Calu3 (cell line): ENCODE measurements at places on chromosomes 7 and 10. TPM values are rescaled to one million over a fixed set of nuclear protein-coding genes. Genes with fewer than 3 reads are reported as not detected.

DNA sequence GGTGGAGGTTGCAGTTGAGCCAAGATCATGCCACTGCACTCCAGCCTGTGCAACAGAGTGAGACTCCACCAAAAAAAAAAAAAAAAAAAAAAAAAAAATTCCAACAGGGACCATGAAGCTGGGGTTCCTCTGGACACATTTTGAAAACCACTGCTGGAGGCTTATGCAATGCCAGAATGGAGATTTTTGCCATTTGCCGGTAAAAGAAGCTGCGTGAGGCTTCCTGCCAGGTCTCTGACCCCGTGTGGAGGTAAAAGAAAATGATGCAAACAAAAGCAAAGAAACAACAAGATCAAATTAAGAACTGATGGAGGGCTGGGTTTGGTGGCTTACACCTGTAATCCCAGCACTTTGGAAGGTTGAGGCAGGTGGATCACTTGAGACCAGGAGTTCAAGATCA lies 30.5 kb upstream of the PDZD8 start:
- no peak overlapping the region for H3K4me3 ChIP-seq
- H3K27me3 ChIP-seq = no peaks in the 10 kb centered on the region
- no peaks in the 10 kb centered on the region for H3K36me3 ChIP-seq
- H3K27ac ChIP-seq = no peak overlapping the region

OPN1SW gene
- not detected in 2 replicates for total RNA-seq

DNA sequence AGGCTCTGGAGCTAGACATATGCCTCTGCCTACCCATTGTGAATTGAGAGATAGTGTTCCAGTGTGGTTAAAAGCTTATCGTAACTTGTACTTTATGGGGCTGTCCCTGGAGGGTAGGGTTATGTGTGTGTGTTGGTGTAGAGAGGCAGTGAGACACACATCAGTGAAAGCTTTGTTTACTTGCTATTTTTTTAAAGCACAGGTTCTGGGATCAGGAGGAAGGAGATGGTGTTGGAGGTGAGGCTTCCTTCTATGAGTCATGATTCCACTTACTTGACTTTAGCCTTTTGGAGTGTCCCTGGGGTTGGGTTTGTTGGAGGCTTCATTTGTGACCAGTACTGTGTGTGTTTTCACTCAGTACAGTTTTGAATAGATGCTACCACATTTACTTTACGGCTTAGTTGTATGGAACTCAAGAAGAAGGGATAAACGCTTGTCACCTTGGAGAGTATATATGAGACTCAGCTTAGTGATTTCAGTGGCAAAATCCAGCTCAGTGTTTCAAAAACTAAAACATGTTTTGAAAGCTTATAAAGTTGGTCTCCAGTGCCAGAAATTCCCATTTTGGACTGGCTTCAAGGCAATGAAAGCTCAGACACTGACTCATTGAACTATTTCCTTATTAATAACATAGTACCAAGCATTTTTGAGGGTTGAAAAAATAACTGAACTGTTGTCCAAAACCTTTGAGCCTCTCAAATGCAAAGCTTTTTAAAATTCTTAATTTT lies 106.2 kb downstream of the PLXDC2 start:
- H3K4me3 ChIP-seq = no peak overlapping the region
- H3K27me3 ChIP-seq = no peaks in the 10 kb centered on the region
- no peak overlapping the region for H3K27ac ChIP-seq
- no peaks in the 10 kb centered on the region for H3K4me1 ChIP-seq

DNA sequence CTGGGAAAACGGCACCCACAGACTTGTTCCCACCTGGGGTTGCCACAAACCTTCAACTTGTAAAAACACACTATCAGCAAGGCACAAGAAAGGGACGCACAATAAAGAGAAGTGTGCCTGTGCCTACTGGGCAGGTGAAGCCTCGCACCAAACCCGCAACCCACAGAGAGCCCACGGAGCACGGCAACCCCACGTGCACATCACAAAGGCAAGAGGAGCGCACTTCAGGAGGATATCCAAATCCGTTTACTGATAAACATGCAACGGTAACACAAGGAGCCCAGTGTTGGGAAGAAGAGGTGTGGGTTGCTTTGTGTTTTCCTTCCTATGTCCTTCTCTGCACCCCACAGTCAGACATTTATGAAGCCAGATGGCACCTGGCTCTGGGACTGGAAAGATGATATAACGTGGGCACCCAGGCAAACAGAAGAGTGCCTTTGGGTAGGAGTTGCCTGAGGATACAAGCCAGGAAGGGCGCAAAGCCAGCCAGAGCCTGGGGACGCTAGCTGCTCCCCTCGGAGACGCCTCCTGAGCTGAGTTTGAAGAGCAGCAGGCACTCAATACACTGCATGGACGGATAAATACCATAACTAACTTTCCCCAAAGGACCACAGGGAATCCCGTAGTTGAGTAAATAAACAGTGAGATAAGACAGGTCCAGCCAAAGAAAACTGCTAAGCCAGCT lies 41.6 kb downstream of the TCERG1L start:
- no peaks in the 10 kb centered on the region for H3K4me1 ChIP-seq
- no peaks in the 10 kb centered on the region for H3K27me3 ChIP-seq
- H3K4me3 ChIP-seq = no peak overlapping the region
- no peak for DNase-seq
- H3K27ac ChIP-seq = no peak overlapping the region

GRCh38 chr10:49226594-49226993 lies 38.4 kb upstream of the TMEM273 start:
- no peaks in the 10 kb centered on the region for H3K36me3 ChIP-seq
- DNase-seq = no peak
- no peak overlapping the region for H3K27ac ChIP-seq
- no peaks in the 10 kb centered on the region for H3K4me1 ChIP-seq

- H3K27me3 ChIP-seq = no peaks in the 10 kb centered on the region
- DNase-seq = peak; percentile 71
- H3K27ac ChIP-seq = peak overlapping the region; percentile 91
- peak overlapping the region; percentile 91 for H3K4me3 ChIP-seq
- peaks cover 72% of the 10 kb centered on the region for H3K36me3 ChIP-seq
- H3K4me1 ChIP-seq = peaks cover 25% of the 10 kb centered on the region
Measured at GRCh38 chr7:98284335-98285036, 3.0 kb downstream of the BRI3 start.

DMBT1 gene
- 4.6 and 10.0 TPM in 2 replicates for total RNA-seq

- H3K27ac ChIP-seq = no peak overlapping the region
- H3K36me3 ChIP-seq = no peaks in the 10 kb centered on the region
- no peak for DNase-seq
Measured at GRCh38 chr10:125984865-125985495, 88.6 kb downstream of the FANK1 start.

ZNF680 gene
- total RNA-seq = 14.5 and 16.6 TPM in 2 replicates

PDZD7 gene
- 1.2 and 1.3 TPM in 2 replicates for total RNA-seq

- H3K27me3 ChIP-seq = no peaks in the 10 kb centered on the region
- H3K27ac ChIP-seq = no peak overlapping the region
- H3K36me3 ChIP-seq = no peaks in the 10 kb centered on the region
- H3K4me3 ChIP-seq = no peak overlapping the region
Measured at GRCh38 chr10:5485290-5485689, 14.1 kb downstream of the CALML5 start.

- peaks cover 6% of the 10 kb centered on the region for H3K4me1 ChIP-seq
- DNase-seq = peak; percentile 76
- peak within 1 kb of the TSS; percentile 93 for H3K4me3 ChIP-seq
- peaks cover 48% of the 10 kb centered on the region for H3K36me3 ChIP-seq
- H3K27me3 ChIP-seq = no peaks in the 10 kb centered on the region
- H3K27ac ChIP-seq = peak within 1 kb of the TSS; percentile 86
Measured at GRCh38 chr10:103966671-103967447, at the start of gene SLK. TSS of gene SLK (plus strand) at chr10:103967140. CDS start at chr10:103967746, 606 bp downstream.

NKX2-3 gene
- not detected in 2 replicates for total RNA-seq

- peaks cover 3% of the 10 kb centered on the region for H3K36me3 ChIP-seq
- no peak overlapping the region for H3K27ac ChIP-seq
- H3K27me3 ChIP-seq = peaks cover 48% of the 10 kb centered on the region
- no peak overlapping the region for H3K4me3 ChIP-seq
- H3K4me1 ChIP-seq = no peaks in the 10 kb centered on the region
Measured at GRCh38 chr7:143068446-143068845, 16.3 kb downstream of the OR6V1 start.
